Kasumi-1 (cell line): ENCODE measurements at places on chromosomes 1 and 21.

DNA sequence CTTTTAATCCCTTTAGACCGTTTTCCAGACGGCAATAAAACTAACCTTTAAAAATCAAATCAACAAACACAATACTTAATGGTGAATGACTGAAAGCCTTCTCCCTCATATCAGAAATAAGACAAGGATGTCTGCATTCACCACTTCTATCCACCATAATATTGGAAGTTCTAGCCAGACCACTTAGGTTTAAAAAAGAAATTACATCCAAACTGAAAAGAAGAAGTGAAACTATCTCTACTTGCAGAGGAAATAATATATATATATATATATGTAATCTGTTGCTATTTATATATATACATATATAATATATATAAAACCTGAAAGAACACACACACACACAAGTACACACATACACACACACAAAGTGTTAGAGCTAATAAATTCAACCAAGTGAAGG lies 100.4 kb downstream of the BRINP3 start:
- no peak for DNase-seq

- no peak for DNase-seq
Measured at GRCh38 chr1:165109013-165109412, 247.5 kb downstream of the LMX1A start.

DNA sequence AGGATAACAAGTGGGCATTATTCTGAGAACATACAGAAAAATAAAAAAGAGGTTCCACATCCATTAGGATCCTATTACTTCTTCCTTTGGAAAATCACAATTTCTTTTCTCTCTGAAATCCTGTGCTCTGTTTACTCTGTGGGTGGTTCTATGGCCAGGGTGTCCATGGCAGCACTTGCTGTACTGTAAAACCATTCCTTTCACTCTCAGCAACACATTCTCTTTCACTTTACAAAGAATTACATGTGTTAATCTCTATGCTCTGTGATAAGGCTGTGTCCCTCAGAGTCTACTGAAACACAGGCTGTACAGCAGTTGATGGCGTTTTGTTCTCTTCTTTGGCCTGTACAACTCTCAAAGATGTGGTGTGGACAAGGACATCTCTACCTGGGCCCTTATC lies 524.1 kb downstream of the PTBP2 start:
- DNase-seq, result no peak

- DNase-seq, result no peak
Measured at GRCh38 chr1:210366767-210367166, 38.1 kb downstream of the HHAT start.

DNA sequence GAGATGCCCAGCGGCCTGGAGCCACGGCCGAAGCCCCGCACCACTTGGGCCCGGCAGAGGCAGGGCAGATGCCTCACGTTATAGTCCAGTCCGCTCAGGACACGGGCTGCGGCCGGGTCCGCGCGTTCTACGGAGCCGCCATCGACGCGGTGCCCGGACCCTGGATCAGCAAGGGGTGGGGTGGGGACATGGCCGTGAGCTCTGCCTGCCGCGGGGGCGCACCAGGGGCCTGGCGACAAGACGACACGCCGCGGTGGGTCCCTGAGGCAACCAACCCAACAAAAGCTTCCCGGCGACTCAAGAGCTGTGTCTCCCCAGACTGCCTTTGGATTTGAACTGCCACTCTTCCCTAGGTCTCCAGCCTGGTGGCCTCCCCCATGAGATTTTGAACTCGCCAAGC lies 211.4 kb upstream of the GREM2 start:
- no peak for DNase-seq

GRCh38 chr1:76162254-76162653 lies 87.7 kb downstream of the ST6GALNAC3 start:
- no peak for DNase-seq

DNA sequence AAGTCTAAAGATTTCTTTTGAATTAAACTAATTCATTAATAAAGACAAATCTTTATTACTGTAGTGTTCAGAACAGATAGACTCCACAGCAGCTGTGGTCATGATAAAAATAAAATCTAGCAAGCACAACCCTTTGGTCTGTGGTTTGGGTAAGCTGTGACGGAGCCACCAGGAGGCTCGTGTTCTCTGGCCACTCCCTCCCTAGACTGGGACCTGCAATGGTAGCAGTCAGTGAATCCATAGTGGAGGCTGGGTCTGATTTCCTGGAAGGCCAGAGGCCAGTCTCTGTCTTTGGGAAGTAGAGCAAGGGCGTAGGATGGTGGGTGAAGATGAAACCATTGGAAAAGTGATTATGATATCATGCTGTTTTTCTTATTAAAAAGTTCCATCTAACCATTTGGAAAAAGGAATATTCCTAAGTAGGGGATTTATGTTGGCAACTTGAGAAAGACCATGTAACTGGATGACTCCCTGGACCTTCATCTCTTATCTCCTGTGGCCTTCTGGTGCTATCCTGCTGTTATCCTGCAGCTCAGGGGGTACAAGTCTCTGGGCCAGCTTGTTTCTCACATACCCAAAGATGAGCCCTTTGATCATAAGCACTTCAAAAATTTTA lies 39.0 kb downstream of the TENT5C start:
- DNase-seq, result no peak

- DNase-seq, result no peak
Measured at GRCh38 chr1:97307151-97307550, 585.6 kb downstream of the PTBP2 start.

- DNase-seq, result no peak
Measured at GRCh38 chr1:57506941-57507340, 83.1 kb upstream of the DAB1 start.

GRCh38 chr1:42334240-42335049 lies 590 bp downstream of the FOXJ3 start:
- peak; percentile 43 for DNase-seq

DNA sequence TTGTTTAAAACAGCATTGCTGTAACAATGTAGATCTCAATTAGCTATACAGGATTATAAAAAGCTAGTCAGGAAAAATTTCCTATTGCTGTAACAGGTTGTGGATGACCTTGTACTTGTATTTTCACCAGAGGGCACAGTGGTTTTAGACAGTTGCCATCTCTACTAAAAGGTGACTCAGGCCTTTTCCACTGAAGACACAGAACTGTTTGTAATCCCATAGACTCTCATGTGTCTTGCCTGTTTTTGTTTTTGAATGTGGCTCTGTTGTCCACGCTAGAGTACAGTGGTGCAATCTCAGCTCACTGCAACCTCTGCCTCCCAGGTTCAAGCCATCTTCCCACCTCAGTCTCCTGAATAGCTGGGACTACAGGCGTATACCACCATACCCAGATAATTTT lies 5.9 kb downstream of the MTFR1L start:
- DNase-seq, result peak; percentile 2

DNA sequence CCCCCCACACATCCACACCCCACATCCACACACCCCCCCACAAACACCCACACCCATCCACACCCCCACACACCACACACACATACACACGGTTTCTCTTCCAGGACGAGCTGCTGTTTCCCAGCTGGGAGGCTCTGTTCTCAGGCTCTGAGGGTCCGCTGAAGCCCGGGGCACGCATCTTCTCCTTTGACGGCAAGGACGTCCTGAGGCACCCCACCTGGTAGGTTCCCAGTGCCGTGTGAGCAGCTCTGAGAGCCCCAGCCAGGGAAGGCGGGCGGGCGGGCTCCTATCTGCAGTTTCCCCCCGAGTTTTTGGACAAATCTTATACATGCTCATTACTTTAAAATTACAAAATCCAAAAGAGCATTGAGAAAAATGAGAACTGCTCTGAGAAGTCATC lies 31.2 kb downstream of the SLC19A1 start:
- DNase-seq, result no peak

DNA sequence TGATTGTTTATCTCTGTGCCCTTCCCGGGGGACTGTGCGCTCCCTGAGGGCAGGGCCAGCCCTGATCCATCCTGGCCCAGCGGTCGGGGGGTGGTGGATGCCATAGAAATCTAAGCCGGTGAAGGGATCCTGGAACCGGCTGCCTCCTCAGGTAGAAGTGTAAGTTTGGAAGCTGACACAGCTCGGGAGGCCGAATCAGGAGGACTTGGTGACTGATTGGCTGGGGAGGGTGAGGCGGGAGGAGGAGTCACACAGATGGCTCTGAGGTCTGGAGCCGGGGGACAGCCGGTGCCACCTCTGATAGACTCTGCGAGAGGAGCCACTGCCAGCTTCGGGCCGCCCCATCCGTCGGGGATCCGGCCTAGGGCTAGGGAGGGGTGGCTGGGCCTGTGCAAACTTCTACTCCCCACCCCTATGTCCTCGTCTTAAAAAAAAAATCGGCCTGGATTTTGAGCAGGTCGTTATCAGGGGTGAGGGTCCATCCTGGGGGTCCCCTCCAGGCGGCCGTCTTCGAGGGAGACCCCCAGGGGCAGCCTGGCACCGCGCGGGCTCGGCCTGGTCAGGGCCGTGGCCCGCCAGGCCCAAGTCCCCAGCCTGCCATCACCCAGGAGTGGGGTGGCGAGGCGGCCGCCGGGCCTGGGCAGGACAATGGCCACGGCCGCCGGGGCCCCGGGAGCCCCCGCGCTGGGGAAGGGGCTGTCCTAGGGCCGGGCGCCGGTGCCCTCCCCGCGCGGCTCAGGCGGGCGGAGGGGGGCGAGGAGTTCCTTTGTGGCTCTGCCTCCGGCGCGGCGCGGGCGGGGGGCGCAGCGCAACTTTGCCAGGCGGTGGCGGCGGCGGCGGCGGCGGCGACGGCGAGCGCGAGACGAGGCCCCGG lies 708 bp upstream of the ZNF362 start:
- DNase-seq, result peak; percentile 73

DNA sequence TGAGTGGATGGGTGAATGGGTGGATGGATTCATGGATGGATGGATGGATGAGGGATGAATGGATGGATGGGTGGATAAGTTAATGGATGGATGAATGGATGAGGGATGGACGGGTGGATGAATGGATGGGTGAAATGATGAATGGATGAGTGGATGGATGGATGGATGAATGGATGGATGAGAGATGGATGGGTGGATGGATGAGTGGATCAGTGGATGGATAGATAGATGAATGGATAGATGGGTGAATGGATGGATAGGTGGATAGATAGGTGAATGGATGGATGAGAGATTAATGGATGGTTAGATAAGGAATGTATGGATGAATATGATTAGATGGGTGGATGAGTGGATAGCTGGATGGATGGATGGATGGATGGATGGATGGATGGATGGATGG lies 313.5 kb downstream of the NPHP4 start:
- DNase-seq, result no peak

DNA sequence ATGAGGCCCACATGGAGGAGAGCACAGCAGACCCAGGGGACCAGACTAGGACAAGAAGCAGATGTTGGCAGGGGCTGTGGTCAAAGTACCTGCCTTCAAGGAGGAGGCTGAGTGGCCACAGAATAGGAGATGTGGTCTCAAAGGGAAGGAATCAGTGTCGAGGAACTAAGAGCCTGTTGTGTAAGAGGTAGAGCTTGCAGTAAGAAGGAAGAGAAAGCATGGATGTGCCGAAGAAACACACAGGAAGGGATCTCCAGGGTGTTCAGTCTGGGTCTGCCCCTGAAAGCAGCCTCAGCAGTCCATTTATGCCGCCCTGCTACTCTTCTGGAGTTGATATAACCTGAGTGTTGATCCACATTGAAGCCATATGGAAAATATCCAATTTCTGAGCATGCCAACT lies 83.9 kb downstream of the NID1 start:
- DNase-seq, result peak; percentile 47

- no peak for DNase-seq
Measured at GRCh38 chr21:45709173-45709572, 65.6 kb downstream of the PCBP3 start.

- peak; percentile 29 for DNase-seq
Measured at GRCh38 chr1:147246910-147247655, 4.6 kb downstream of the CHD1L start.

DNA sequence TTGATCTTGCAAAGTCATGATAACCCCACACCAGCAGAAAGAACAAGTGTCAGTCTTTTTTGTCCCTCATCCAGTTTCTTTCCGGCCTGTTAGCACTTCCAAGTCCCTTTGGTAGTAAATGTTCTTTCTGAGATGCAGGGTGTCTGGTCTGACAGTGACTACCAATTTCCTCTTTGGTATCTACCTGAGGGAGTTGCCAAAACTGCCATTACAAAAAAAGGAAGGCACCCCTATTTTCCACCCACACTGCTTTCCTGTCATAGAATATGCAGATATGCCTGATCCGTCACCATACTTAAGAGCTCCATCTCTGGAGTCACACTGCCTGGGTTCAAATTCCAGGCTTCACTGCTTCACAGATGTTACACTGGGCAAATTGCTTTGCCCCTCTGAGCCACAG lies 72.4 kb downstream of the ZNF281 start:
- DNase-seq, result no peak

- DNase-seq, result peak; percentile 26
Measured at GRCh38 chr1:15046487-15047165, 106.9 kb upstream of the TMEM51 start.

DNA sequence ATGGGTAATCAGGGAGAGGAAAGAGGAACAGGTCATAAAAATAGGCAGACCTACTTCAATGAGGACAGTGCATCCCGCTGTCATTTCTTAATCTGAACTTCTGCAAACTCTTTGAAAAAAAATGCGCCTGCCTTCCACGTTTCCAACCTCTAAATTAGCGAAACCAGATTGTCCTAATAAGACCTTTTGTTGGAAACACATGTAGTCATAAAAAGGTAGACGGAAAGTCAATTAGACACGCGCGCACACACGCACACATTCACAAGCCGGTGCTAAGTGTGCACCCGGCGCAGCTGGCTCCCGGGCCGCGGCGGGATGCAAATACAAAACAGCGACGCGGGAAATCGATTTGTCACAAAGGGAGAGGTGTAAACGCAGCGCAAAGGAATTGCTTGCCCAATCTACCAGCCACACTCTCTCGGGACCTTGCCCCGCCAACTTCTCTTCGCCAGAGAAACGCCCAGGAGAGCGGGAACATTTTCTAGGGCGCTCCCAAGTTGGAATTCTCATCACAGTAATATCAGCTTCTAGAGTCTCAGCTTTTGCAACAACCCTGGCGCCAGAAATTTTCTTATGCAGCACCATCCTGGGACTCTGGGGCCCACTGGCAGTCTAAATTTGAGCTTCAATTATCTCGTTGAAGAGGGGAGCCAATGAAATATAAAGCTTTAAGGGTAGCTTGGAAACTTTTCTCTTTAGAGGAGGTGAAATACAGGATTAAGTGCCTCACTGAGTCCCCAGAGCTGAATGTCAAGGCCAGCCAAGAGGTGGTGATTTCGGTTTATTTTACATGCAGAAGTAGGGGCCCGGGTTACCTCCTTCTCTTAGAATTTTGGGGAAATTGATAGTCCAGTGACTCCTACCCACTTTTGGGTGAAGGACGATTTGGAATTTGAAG lies 4.5 kb downstream of the PRRX1 start:
- no peak for DNase-seq

GRCh38 chr1:30606166-30606565 lies 117.2 kb downstream of the MATN1 start:
- no peak for DNase-seq

- no peak for DNase-seq
Measured at GRCh38 chr1:116569381-116569670, 1.5 kb downstream of the CD58 start.

DNA sequence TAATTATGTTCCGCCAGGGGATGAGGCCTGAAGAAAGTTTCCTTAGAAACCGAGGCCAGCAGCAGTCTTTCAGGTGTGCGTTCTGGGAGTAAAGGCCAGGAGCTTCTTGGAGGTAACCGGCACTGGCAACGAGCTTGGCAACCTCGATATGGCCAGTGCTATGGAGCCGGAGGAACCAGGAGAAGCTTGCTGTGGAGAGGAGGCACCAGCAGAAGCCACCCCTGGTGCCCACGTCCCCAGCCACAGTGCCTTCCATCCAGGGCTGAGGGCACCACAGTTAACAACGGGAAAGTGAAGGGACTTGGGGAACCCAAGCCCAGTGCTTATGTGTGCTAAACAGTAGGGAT lies 41.5 kb upstream of the LIN9 start:
- DNase-seq, result no peak
